ENCODE measurements at places on chromosomes 3 and 15.

DNA sequence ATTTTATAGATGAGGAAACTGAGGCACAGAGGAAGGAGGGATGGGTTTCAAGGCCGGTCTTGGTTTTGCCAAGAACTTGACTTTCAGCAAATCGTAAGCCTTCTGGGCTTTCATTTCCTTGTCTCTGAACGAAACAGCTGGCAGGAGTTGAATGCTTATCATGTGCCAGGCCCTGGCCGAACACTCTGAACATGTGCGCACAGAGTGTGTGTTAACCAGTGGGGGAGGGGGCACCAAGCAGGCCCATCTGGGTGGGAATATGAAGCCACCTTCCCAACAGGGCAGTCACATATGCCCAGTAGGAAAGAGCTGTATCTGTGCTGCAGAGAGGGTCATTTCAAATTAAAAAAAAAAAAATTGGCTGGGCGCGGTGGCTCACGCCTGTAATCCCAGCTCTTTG lies 29.3 kb downstream of the ZNF710 start:
- no peak for DNase-seq

- no peak for DNase-seq
Observed at GRCh38 chr3:4759689-4760312, 219.4 kb upstream of the BHLHE40 start.

- DNase-seq = no peak
Observed at GRCh38 chr15:61248790-61249189, 19.7 kb upstream of the RORA start.

DNA sequence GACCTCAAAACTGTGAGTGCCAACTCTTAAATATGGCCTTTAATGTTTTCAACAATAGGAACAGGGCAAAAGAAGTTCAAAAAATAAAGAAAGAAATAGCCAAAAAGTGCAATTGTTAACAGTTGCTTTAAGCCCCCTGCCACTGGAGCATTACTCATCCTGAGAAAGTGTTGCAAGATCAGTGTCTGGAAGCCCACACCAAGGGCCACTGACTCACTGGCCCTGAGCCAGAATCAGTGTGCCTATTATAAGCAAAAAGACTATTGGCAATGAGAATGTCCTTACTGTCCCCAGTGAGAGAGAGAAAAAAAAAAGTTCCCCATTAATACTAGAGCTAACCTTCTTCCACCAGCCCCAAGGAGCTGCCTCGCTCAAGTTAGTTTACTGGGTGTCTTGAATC lies 480.1 kb upstream of the ZNF385D start:
- DNase-seq = no peak

GRCh38 chr15:88628018-88628654 lies 7.0 kb downstream of the AEN start:
- DNase-seq = no peak

DNA sequence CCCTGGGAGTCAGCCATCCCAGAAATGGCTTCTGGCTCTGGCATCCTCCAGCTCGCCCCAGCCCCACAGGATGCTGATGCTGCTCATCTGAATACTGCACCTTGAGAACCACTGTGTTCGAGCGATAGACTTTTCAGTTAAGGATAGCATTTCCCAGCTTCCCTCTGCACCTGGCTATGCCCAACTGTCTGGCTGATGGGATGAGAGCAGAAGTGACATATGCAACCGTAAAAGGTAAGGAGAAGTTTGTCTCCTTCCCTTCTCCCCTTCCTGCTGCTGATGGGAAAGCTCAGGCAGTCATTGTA lies 9.7 kb upstream of the HHATL start:
- no peak for DNase-seq

GRCh38 chr3:119428538-119428937 lies 34.9 kb downstream of the TMEM39A start:
- no peak for DNase-seq

Measured in lower leg skin (tissue), 4 donors.